ENCODE measurements at places on chromosomes 4 and X. TPM values are rescaled to one million over a fixed set of nuclear protein-coding genes. Genes with fewer than 3 reads are reported as not detected.

The MAGED4B gene
- 3.5 TPM for total RNA-seq

- no peak for DNase-seq
Observed at GRCh38 chrX:139560221-139560620, 29.7 kb downstream of the F9 start.

GRCh38 chr4:75057369-75057768 lies 124.5 kb downstream of the PARM1 start:
- no peak for DNase-seq

DNA sequence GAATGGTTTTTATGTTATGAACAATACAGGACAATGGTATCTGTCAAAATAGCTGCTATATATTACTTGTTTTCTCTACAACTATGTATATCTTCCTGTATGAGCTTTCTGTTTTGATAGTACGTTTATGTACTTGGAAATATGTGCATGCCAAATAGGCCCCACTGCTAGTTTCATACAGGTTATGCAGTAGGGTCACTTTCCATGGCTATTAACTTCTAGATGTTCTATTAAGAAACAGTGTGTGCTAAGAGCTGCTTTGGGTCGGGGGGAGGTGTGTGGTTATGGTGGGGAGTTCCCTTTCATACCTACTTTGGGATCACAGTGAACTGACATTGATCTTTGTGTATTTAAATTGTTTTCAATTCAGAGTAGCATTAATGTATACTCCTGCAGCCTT lies 30.9 kb downstream of the RBPJ start:
- DNase-seq = no peak

The CRMP1 gene
- 17.1 TPM for total RNA-seq
